ENCODE measurements at places on chromosomes 13 and 19.

DNA sequence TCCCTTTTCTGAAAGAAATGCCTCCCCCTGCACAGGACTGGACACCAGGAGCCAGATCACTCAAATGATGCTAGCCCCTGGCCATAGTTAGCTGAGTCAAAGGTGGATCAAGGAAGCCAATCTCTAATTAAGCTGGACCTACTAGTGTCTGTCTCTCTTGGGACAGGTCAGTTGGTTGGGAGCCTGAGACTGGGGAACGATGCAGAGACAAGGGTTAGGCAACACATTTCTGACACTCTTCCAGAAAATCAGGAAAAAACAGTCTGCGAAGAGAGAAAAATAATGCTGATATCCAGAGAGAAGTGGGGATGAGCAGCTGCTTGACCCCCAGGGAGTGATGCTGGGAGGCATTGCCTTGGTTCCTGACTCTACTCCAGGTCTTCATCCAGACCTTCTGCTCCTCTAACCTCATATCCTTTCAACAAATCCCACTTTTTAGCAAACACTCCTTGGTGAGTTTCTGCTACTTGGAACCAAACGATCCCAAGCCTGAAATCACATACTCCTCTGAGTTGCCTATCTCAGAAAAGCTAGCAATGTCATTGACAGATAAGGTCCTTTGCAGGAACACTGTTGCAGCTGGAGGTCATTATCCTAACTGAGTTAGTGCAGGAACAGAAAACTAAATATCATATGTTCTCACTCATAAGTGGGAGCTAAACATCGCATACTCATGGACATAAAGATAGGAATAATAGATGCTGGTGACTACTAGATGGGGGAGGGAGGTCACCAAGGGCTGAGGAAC, 369.7 kb downstream of the COG6 start:
- H3K27ac ChIP-seq, result no peak overlapping the region
- DNase-seq, result no peak
- no peaks in the 10 kb centered on the region for H3K4me1 ChIP-seq
- H3K27me3 ChIP-seq, result no peaks in the 10 kb centered on the region
- H3K36me3 ChIP-seq, result no peaks in the 10 kb centered on the region
- H3K4me3 ChIP-seq, result no peak overlapping the region

GRCh38 chr13:40458720-40458990, 207.8 kb downstream of the FOXO1 start:
- H3K36me3 ChIP-seq, result no peaks in the 10 kb centered on the region
- no peak for DNase-seq
- no peaks in the 10 kb centered on the region for H3K27me3 ChIP-seq
- no peak overlapping the region for H3K4me3 ChIP-seq

DNA sequence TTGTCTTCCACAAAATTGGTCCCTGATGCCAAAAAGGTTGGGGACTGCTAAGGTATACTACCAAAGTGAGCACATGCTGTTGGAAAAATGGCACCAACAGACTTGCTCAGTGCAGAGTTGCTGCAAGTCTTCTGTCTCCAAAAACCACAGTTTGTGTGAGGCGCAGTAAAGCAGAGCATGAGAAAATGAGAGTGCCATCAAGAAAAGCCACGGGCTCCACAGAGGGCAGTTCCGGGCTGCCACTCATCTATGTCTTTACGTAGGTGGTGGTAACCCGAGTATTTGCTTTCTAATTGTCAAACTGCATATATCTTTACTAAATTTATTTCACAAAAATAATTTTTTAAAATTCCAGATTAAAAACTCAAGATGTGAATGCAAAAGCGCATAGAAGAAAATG, 123.8 kb downstream of the RNF17 start:
- H3K27ac ChIP-seq, result no peak overlapping the region
- no peaks in the 10 kb centered on the region for H3K27me3 ChIP-seq
- H3K4me3 ChIP-seq, result no peak overlapping the region
- H3K36me3 ChIP-seq, result no peaks in the 10 kb centered on the region
- no peak for DNase-seq
- no peaks in the 10 kb centered on the region for H3K4me1 ChIP-seq

DNA sequence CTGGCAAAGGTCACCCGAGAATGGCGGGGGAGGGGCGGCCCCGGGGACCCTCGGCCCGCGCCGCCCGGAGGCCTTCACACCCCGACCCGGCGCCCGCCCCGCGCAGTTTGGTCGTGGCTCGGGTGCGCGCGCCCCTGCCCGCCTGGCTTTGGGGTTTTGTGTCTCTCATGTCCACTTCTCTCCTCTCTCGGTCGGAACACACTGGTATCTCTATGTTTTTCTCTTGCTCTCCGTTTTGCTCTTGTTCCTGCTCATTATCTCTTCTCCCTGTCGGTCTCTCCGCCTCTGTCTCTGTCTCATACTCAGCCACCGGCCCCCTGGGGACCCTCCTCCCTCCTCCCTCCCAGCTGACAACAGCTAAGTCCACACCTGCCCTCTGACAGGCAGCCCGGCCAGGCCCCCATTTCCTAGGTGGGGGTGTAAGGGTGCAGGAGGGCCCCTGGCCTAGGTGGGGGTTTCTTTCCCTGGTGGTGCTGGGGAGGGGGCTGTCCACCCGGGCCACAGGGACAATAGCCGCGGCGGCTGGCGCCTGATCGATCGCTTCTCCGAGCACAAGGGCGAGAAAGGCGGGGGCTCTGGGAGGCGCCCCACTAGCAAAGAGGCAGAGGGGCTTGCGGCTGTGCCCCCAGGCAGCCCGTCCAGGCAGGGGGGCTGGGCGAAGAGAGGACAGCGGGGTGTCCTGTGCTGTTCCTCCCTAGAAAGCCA, 2.3 kb downstream of the ONECUT3 start:
- peaks cover 4% of the 10 kb centered on the region for H3K4me1 ChIP-seq
- no peaks in the 10 kb centered on the region for H3K36me3 ChIP-seq
- no peak overlapping the region for H3K27ac ChIP-seq
- H3K27me3 ChIP-seq, result peaks cover 100% of the 10 kb centered on the region
- DNase-seq, result no peak
- no peak overlapping the region for H3K4me3 ChIP-seq

GRCh38 chr13:113765564-113765910, 6.5 kb downstream of the TMEM255B start:
- H3K4me3 ChIP-seq, result no peak overlapping the region
- no peak overlapping the region for H3K27ac ChIP-seq
- peaks cover 4% of the 10 kb centered on the region for H3K4me1 ChIP-seq
- no peaks in the 10 kb centered on the region for H3K27me3 ChIP-seq
- no peak for DNase-seq
